ENCODE measurements at places on chromosomes 1 and 21. TPM values are rescaled to one million over a fixed set of nuclear protein-coding genes. Genes with fewer than 3 reads are reported as not detected.

ERVH48-1 gene
- total RNA-seq, result not detected

C1orf226 gene
- total RNA-seq, result 0.49 TPM

IGSF21 gene
- not detected for total RNA-seq

TRIM45 gene
- 1.2 TPM for total RNA-seq

DVL1 gene
- 74.8 TPM for total RNA-seq

NPHS2 gene
- total RNA-seq, result not detected

APCS gene
- not detected for total RNA-seq

NBPF4 gene
- not detected for total RNA-seq

P3R3URF gene
- not detected for total RNA-seq

DCST1 gene
- not detected for total RNA-seq

TBX19 gene
- total RNA-seq, result 3.5 TPM

TMEM61 gene
- not detected for total RNA-seq

NOTCH2NLA gene
- 81.4 TPM for total RNA-seq

SH2D1B gene
- total RNA-seq, result not detected

SPRR1A gene
- not detected for total RNA-seq

CFHR5 gene
- total RNA-seq, result not detected

GUCA2B gene
- not detected for total RNA-seq

IFFO2 gene
- 10.9 TPM for total RNA-seq

C8B gene
- not detected for total RNA-seq

DEPDC1 gene
- total RNA-seq, result 1.5 TPM

FCAMR gene
- total RNA-seq, result not detected

SPRR2E gene
- total RNA-seq, result not detected

CA6 gene
- total RNA-seq, result not detected

PPFIA4 gene
- 14.5 TPM for total RNA-seq

ADCY10 gene
- not detected for total RNA-seq

H6PD gene
- 73.3 TPM for total RNA-seq

PLCH2 gene
- 0.65 TPM for total RNA-seq

CAMTA1 gene
- total RNA-seq, result 29.7 TPM

HPDL gene
- 0.65 TPM for total RNA-seq

RGS4 gene
- total RNA-seq, result 8.3 TPM

ADGRL2 gene
- 74.9 TPM for total RNA-seq

JAM2 gene
- total RNA-seq, result 14.7 TPM

RAB25 gene
- not detected for total RNA-seq

C8A gene
- total RNA-seq, result not detected

LCE2A gene
- not detected for total RNA-seq

KRTAP13-3 gene
- not detected for total RNA-seq

OR2T11 gene
- not detected for total RNA-seq

GJA4 gene
- not detected for total RNA-seq

ZNF683 gene
- total RNA-seq, result not detected

A3GALT2 gene
- not detected for total RNA-seq

LCE3E gene
- total RNA-seq, result not detected

TMOD4 gene
- 1.6 TPM for total RNA-seq

ABCG1 gene
- under 0.01 TPM for total RNA-seq

NCAM2 gene
- total RNA-seq, result 2.4 TPM

ASPM gene
- 3.9 TPM for total RNA-seq

SYTL1 gene
- 0.81 TPM for total RNA-seq

LCE1F gene
- total RNA-seq, result not detected

LEPROT gene
- total RNA-seq, result 83.5 TPM

PLEKHN1 gene
- 0.65 TPM for total RNA-seq

CFHR3 gene
- not detected for total RNA-seq

ETV3L gene
- not detected for total RNA-seq

Data from hair follicle dermal papilla cell (primary cell).